ENCODE measurements at places on chromosomes 12 and 14. TPM values are rescaled to one million over a fixed set of nuclear protein-coding genes. Genes with fewer than 3 reads are reported as not detected.
A peak's percentile ranks its signal among the peaks of the same experiment; 100 is the strongest.

Gene MYBPC1
- total RNA-seq, result 0.40 TPM

Gene P2RX2
- not detected for total RNA-seq

Gene GLS2
- 2.6 TPM for total RNA-seq

Gene TPH2
- not detected for total RNA-seq

Gene GLRX5
- total RNA-seq, result 27.8 TPM

Gene PLCZ1
- total RNA-seq, result not detected

Gene KLRF1
- 0.36 TPM for total RNA-seq

Gene FAM90A1
- total RNA-seq, result 0.16 TPM

Gene HVCN1
- total RNA-seq, result 1.3 TPM

Gene HOXC11
- 0.08 TPM for total RNA-seq

GRCh38 chr12:104187446-104188155, 28.0 kb upstream of the TXNRD1 start:
- ATAC-seq, result no peak

DNA sequence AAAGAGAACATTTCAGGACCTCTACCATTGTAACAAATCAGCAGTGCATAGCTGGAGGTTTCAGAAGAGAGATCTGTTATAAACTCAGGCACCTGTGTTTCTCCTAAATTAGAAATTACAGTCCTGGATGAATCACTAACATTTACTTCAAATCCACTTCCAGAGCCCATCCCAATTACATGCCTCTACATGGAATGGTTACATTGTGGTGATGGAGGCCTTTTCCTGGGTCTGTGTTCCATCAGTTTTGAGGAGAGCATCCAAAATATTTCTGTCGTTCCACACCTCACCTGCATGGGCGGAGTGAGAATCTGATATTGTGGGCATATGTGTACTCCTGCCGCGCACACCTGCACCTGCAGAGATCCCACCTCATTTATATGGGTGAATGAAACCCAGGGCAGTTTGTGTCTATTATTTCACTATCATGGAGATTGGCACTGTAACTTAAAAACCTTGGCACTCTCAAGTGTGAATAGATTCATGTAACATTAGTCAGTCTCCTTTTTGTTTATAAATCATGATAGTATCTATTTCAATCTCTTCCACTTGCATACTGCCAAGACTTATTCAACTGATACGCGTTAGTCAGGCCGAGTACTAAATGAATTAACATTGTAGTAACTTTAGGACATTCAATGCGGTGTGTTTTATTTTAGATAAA, 215.1 kb upstream of the FAR2 start:
- no peak for ATAC-seq

- no peak for ATAC-seq
Observed at GRCh38 chr14:73833034-73833433, 18.6 kb upstream of the PTGR2 start.

GRCh38 chr12:27730097-27730588, 19.5 kb downstream of the MRPS35 start:
- ATAC-seq, result no peak

GRCh38 chr14:105894125-105894977, 368.0 kb downstream of the TMEM121 start:
- no peak for ATAC-seq

- no peak for ATAC-seq
Observed at GRCh38 chr12:89140602-89141238, 211.6 kb downstream of the DUSP6 start.

DNA sequence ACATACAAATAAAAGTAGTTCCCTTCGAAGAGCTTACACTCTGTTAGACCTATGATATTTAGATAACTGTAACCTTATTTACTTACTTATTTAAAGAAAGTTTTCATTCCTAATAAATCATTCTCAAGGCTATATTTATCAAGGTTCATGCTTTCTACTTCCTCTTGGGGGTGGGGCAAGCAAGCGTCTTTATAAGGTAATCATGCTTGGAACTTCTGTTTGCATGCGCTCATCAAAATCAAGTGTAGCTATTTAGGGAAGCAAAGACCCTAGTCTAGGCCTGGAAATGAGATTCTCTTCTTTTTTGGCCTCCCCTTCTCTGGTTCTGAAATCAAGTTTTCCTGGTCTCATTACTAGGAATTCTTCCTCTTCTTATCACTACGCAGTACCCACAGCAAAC, 766 bp downstream of the RERG start:
- no peak for ATAC-seq

GRCh38 chr12:119772431-119772830, 104.5 kb downstream of the PRKAB1 start:
- no peak for ATAC-seq

DNA sequence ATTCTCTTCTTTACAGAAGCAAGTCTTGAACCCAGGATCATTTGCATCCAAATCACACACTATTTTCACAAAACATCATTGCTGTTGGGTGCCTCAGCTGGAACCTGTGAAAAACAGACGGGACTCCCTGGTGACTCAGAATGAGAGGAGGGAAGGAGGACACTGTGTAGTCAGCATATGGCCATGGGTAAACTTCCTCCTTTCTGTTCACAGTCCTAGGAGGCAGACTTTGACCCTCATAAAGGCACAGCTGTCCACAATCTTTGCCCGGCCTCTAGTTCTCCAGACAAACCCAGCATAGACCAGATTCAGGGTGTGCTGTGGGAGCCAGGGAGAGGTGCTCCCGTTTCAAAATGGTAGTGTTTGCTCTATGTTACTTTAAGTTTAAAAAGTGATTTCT, 62.0 kb downstream of the DYRK2 start:
- peak; percentile 65 for ATAC-seq

GRCh38 chr12:6226002-6226678, 25.9 kb downstream of the CD9 start:
- peak; percentile 47 for ATAC-seq

GRCh38 chr14:105477660-105478397, 3.2 kb downstream of the CRIP2 start:
- ATAC-seq, result no peak

- peak; percentile 78 for ATAC-seq
Observed at GRCh38 chr14:96824283-96824682, 27.1 kb downstream of the VRK1 start.

DNA sequence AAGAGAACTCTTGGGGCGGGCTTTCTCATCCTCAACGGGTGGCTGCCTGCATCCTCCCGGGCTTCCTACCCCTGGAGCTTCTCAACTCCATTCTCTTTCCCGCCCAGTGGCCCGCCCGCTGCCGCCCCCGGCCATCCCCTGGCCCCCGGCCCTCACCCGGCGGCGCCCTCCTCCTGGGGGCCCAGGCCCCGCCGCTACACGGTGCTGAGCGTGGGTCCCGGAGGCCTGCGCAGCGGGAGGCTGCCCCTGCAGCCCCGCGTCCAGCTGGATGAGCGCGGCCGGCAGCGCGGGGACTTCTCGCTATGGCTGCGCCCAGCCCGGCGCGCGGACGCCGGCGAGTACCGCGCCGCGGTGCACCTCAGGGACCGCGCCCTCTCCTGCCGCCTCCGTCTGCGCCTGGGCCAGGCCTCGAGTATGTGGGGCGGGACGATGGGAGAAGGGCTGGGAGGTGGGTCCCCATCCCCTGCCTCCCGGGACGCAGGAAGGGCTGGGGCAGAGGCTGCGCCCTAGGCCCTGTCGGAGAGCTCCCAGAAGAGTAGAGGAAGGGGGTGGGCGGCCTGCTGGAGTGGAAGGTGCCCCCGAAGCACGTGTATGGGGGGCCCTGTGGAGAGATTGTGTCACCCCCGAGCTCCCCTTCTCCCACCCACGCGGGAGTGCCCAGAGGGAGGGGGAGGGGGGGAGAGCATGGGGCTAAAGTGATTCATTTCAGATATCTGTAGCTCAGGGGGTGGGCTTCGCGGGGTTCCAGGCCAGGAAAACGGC, 1.5 kb downstream of the LAG3 start:
- no peak for ATAC-seq

GRCh38 chr12:132723764-132724140, 13.1 kb downstream of the PGAM5 start:
- ATAC-seq, result no peak

DNA sequence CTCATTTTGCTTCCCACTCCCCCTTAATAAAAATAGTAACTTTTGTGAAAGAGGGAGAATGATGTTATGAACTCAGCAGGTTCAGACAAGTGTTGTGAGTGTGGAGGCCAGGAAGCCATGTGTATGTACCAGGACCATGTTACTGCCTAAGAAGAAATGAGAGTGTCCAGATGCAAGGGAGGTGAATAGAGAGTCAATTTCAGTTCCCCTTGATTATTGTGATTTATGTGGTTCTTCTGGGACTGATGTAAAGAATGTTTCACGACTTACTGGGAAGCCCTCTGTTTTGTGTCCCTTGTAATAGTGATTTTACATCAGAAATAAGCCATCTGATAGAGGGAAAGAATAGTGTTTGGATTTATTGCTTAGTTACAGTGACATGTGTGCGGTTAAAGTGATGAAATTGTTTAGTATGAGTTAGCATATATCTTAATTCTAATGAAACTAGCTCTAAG, 32.5 kb downstream of the FBXO34 start:
- no peak for ATAC-seq

GRCh38 chr14:89214221-89214965, 202.6 kb downstream of the FOXN3 start:
- peak; percentile 99 for ATAC-seq

DNA sequence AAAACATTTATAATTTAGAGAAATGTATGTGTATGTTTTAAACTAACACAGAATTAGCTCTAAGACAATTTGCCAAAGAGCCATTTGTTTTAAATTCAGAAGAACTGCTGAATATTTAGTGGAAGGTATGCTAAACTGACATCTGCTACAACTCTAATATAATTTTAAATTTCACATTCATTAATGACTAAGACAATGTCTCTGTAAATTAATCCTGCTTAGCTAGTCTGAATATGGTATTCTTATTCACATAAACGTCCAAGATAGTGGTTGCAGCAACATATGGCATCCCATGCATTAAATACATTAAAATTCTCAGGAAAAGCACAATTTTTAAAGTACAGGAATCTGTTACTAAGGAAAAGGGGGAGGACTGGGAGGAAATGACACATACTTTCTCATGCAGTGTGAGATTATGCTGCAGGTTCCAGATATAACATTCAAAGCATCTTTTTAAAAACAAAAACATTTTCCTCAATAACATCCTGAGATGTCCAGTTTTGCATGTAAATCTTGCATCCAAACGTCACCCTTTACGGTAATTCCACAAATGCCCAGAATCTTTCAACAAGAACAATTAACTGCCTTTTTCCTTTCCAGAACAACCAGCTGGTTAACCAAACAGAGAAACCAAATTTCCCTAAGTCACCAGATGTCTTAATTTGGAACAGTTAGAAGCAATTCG, 26.9 kb downstream of the WDR89 start:
- ATAC-seq, result no peak

- no peak for ATAC-seq
Observed at GRCh38 chr12:68342966-68343365, 10.8 kb upstream of the MDM1 start.

DNA sequence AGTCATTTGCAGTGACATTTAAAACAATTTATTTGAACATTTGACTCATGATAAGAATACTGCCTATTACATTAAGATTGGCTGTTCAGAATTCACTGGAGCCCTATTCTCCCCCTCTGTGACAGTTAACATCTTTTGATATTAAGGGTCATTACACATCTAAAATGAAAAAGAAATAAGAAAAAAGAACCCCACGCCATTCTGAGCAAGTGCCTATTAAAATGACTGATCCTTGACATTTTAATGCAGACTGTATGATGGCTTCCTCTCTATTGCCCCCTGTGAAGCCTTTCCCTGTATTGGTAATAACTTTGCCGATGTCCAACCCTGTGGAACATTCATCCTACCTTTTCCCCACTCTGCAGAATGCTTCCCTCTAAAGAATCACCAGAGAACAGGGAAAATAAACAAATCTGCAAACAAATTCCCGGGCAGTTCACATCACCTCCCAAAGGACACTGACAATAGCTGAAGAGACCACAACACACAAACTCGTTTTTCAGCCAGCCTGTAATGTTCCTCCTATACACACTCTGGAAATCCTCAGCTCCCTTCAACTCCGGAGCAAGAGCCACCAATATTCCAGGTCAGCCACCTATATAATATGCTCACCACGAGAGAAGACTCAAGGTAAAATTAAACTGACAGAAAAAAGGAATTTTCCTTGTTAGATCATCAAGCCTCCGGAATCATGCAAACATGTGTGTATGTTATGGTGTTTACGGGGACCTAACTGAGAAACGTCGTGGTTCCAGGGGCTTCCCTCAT, 2.1 kb downstream of the NIN start:
- ATAC-seq, result no peak

DNA sequence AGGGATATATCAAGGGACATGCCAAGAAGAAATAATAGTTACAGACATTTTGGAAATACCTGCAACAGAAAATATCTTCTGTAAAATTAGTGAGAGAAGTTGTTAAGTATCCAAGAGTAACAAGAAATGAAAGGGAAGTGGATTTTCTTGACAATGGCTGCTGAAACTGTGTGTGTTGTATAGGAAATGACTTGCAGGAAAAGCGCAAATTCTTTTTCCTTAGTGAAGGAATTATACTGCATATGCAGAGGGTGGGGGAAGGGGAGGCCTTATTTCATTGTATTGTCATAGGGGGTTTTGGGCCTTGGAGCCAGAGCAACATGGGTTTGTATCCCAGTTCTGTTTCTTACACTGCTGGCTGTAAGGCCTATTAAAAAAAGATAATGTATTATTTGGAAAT, 84.4 kb upstream of the DDHD1 start:
- no peak for ATAC-seq

DNA sequence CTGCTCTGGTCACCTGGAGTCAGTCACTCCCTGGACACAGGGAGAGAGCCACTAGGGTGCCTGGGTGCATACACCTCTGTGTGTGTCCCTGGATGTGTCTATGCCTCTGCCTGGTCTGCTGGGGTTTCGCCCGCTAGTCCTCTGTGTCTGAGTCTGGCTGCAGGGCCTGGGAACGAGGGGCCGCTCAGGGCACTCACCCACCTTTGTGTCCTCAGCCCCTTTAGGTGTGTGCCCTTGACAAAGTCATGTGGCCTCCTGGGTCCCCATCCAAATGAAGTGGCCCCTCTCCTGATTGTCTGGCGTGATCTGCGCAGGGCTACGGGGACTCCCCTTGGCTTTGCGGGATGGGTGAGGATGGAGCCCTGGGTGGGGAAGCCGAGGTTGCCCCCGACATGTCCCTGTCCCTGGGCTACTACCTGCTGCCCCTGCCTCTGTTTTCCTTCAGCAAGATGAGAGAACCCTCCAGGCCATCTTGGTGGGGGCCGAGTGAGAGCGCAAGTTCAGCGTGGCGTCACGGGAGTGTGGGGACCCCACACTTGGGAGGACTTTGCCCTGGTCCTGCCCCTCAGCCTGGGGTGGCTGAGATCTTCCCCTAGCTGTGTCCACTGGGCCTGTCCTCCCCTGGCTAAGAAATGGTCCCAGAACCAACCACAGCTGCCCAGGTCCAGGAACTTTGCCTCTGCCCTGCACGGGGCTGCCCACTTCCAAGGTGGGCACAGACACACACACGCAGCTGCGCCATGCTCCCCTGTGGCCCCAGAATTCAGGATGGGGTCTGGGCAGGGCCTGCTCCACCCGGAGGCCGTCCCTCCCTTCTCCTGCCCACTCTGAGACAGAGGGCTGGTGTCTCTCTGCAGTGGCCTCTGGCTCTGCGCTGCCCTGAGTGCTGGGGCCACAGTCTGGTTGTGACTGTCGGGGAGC, 2.7 kb upstream of the AHNAK2 start:
- no peak for ATAC-seq

- no peak for ATAC-seq
Observed at GRCh38 chr12:3090240-3091037, 13.3 kb downstream of the TSPAN9 start.
